Erythroblast (primary cell): ENCODE measurements at places on chromosomes 4 and X.

GRCh38 chr4:61771056-61771455, 570.9 kb downstream of the ADGRL3 start:
- DNase-seq, result no peak

DNA sequence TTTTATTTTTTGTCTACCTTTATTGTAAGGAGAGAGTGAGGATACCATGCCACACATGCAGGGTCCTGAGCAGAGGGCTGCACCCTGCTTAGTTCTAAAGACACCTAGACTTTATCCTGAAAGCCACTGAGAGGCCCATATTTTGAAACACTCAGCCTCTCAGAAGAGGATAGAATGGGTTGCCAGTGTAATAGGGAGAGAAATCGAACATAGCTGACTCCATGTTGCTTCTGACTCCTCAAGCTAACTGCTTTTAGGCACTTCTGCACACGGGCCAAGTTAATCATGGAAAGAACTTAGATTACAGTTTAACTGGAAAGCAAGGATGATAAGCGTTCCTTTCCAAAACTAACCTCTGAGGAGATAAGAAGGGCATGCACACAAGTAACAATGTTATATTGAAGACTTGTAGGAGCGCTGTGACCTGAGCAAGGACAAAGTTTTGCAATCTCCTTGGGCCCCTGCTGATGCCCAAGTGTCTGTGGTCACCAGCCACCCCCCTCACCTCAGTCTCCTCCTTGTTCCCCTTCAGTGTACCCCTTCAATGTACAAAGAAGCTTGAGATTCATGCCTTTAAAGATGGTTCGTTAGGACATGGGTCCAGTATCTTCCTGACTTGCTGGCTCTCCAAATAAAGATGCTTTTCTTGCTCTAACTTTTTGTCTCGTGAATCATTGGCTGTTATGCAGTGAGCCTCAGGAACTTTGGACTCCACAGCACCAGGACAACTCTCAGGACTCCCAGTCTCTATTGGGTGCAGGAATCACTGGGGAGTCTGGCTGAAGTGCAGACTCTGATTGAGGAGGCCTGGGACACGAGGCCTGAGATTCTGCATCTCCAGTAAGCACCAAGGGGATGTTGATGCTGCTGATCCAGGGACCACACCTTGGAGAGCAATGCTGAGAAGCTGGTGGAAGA, 25.4 kb upstream of the CD99 start:
- no peak for DNase-seq

DNA sequence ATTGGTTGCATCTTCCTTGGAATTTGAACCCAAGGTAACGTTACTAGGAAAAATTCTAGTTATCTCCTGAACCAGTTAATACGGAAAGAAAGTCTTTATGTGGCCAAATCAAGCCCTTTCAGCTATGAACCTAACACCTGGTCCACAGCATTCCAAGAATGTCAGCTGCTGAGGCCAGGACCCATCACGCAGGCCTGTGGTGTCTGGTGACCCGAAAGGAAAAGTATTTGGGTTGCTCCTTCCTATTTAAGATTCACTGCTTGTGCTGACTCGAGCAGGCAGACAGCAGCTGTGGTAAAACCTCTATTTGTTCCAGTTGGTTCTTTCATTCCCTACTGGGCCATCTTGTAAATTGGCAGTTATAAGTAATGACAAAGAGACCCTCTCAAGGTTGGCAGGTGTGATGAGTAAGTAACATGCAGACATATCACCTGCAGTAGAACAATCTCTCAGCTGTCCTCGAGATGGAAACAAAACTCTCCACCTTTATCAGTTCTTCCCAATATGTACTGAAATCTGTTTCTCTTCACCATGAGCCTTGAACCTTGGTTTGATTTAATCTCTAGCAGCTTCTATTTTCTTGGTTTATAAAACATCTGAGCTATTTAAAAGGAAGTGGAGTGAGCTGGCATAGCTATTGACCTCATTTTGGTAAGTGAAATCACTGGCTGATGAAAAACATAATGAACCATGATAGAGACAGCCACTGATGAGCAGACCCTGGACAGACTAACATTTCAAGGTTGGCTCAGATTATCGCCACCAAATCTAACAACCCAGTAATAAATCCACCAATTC, 182.1 kb upstream of the SMIM31 start:
- DNase-seq, result no peak

- DNase-seq, result no peak
Measured at GRCh38 chr4:128840711-128841318, 31.3 kb downstream of the JADE1 start.

- DNase-seq, result no peak
Measured at GRCh38 chr4:123701131-123701575, 304.6 kb downstream of the SPRY1 start.

- DNase-seq, result no peak
Measured at GRCh38 chr4:37627263-37627662, 58.9 kb downstream of the RELL1 start.

DNA sequence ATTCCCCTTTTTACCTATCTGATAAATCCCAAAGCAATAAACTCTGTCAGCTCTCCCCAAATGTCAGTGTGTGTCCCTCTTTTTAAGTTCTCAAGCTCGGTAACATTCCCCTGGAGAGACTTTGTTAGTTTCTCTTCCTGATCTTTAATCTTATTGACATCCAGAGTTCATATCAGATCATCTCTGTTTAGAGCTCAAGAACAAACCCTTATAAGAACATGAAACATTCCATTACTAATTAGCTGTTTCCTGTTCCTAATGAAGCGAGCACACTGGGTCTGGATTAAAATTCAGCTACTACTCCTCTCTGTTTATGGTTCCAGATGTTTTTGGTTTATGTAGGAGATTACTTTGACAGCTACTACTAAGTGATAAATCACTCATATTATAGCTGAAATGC, 681.5 kb downstream of the DACH2 start:
- no peak for DNase-seq

DNA sequence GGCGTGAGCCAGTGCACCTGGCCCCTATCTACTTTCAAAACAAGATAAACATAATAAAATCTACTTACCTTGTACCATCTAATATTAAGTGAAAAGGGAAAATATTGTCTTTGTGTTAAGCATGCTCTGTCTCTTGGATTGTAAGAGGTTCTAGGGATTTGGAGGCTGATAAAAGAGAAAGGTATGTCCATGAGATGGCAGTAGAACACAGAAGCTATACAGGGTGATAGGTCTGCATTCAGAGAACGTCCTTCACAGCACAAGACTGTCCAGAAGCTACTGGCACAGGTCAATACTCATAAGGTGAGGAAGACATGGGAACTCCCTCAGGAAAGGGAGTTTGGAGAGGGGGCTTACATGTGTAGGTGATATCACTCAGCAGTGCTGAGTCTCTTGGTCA, 135.5 kb downstream of the TMEM47 start:
- no peak for DNase-seq

DNA sequence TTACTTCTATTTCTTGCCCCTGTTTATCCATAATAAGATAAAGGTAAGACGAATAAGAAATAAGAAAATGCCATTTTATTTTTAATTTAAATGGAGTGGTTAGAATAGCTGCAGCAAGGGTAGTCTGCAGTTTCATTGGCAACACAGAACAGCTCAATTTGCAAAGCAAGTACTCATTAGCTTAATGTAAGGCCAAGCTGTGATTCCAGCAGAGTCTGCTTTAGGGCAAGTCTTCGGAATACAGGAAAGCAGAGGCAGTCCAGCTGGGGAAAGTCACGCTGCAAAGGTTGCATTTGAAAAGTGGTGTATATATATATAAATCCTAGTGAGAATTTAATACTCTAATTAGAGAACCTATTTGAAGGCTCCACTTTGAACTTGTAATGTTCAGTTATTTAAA, 59.0 kb downstream of the ANXA10 start:
- no peak for DNase-seq

DNA sequence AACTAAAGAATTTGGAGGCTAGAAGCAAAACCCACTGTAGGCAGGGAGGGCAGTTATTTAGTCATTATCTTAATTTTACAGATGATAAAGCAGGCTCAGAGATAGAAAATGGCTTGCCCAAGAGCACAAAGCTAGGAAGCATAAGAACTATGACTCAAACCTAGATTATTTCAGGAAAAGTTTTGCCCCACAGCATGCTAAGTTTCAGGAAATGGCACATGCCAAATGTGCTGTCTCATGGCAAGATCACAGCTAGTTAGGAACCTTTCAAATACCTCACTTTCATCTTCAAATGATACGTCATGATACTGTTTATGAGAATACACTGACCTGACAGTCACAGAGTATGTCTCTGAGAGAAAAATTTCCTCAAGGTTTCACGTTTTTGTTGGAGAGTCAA, 78.5 kb upstream of the SPANXC start:
- no peak for DNase-seq

DNA sequence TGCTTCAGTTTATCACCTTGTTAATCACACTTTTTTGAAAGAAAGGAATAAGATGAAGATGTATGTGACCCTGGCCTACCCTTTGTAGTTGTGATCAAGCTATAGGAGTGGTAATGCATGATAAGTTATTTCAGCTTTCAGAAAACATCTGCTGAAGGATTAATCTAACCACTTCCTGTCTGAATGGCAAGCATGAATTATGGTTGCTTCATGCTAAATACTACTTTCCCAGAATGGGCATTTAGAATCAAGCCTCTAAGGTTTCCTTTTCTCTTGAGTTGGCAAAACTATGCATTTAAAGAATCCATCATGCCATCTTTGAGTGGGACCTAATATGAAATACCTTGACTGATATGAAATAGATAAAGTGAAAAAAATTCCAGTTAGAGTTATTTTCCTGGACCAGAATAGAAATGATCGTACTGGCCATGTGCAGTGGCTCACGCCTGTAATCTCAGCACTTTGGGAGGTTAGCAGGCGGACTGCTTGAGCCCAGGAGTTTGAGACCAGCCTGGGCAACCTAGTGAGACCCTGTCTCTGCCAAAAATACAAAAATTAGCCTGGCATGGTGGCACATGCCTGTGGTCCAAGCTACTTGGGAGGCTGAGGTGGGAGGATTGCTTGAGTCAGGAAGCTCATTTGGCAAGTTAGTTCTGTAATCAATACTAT, 59.1 kb downstream of the ANXA3 start:
- peak; percentile 40 for DNase-seq

- DNase-seq, result no peak
Measured at GRCh38 chrX:72269671-72270251, 7.3 kb downstream of the RPS4X start.

- no peak for DNase-seq
Measured at GRCh38 chrX:112087545-112087944, 5.0 kb upstream of the TRPC5 start.

- no peak for DNase-seq
Measured at GRCh38 chr4:99341426-99341825, 11.1 kb downstream of the ADH1C start.

GRCh38 chr4:163660636-163661035, 166.1 kb downstream of the TMA16 start:
- DNase-seq, result no peak

DNA sequence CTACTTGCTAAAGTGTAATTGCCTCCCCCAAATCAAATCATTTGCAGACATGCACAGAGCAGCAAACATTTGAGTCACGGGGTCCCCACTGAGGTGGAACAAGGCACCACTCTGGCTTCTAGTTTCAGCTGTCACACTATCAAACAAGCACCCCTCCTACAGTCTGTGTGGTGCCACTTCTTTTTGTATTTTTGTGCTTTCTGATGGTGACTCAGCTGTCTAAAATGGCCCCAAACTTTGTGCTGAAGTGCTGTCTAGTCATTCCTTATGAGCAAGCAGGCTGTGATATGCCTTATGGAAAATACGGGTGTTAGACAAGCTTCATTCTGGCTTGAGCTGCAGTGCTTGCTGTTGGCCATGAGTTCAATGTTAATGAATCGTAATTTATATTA, 15.4 kb downstream of the IGFBP7 start:
- no peak for DNase-seq

DNA sequence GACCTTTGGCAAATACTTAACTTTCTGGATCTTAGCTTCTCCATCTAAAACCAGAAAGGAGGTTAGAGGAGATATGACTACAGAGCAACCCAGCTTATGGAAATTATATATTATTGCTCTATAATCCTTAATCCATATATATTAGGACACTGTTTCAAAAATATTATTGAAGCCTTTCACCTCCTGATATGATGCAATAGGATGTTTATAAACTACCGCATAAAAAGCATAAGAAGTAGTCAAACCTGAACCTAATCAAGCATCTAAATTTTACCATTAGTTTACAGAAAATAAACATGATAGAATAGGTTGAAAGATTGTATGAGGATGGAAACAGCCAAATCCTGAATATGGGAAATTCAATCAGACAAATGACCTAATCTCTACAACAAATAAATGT, 5.6 kb upstream of the FAM200B start:
- DNase-seq, result no peak

GRCh38 chr4:31052519-31052918, 332.4 kb downstream of the PCDH7 start:
- no peak for DNase-seq

DNA sequence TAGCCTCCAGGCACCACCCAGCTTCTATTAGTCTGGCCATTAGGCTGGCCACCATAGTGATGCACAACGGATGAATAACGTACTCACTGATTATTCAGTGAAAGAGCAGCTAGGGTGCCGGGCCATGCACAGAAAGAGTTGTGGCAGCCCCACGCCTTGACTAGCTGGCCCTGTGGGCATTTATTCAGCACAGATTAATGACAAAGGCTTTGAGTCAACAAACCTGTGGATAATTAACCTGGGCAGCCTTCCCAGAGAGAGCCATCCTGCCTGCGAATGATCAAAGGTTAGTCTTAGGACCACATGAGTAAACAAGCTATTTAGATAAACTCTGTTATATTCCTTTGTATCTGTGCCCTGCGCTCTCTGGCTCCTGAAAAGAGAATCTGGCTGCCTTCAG, 37.2 kb downstream of the MAP9 start:
- DNase-seq, result no peak

DNA sequence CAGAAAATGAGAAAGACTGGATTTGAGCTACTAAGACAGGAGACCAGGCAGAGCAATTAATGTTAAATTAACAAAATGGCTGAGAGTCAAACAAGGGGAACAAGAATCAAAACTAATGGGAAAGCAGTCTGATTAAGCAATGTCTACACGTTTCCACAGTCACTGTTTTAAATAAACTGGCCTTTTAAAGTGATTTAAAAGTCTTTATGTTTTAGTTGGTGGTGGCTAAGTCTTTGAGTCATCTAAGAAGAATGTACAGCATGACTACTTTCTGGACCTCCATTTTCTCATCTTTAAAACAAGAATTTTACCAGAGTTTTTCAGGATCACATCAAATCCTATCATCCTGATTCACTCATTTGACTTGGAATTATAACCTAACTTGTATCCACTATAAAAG, 233.8 kb downstream of the ENOX2 start:
- DNase-seq, result no peak
